Stimulated activated CD8-positive, alpha-beta memory T cell treated with anti-CD3 and anti-CD28 coated beads, Interleukin-7, amount 100 ng/mL, for 4 hours (primary cell): ENCODE measurements at places on chromosomes 7 and 10.

- DNase-seq: no peak
Measured at GRCh38 chr10:22760025-22760424, 45.6 kb upstream of the PIP4K2A start.

DNA sequence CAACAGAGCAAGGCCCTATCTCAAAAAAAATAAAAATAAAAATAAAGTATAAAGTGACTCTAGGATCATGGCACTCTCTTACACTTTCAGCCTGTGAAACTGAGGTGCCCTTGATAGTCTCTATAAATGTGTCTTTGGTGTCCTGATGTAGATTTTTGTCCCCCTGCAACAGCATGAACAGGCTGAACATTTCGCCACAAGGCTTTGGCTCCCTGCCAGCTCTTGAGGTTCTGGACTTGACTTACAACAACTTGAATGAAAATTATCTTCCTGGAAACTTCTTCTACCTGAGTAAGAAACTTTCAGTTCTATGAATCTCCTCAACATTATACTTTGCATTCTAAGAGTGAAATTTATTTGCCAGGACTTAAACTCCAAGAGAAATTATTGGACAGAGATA is 48.1 kb upstream of the BMS1 start:
- DNase-seq: no peak

GRCh38 chr7:131004371-131004770 is 270.4 kb upstream of the KLF14 start:
- no peak for DNase-seq

GRCh38 chr10:73841526-73842285 is 30.3 kb upstream of the NDST2 start:
- DNase-seq: no peak

GRCh38 chr10:50536617-50537240 is 87.0 kb downstream of the SGMS1 start:
- DNase-seq: no peak

GRCh38 chr10:29199339-29199738 is 89.5 kb upstream of the LYZL1 start:
- no peak for DNase-seq

DNA sequence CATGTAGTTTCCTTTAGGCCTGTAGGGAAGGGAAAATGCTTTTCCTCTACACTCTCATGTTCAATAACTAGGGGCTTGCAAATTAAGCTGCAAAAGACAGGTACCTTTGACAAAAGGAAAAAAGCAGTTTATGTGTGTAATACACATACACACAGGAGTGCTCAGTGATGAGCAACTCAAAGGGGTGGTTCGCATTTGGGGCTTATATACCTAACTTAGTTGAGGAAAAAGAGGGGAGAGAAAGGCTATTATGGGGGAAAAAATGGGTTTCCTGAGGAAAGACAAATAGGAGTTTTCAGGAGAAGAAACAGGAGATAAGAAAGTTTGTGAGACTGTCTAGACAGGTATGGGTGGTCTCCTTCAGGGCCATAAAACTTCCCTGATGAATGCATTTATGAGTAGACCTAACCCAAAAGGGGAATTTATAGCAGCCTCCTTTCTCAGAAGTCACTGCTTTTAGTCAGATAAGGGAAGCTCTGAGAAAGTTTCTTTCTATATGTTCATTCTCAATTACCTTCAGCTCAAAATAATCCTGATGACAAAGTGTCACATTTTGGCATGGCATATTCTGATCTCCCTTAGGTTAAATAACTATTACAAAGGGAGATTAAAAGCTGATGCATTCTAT is 55.2 kb upstream of the EZH2 start:
- DNase-seq: no peak
